ENCODE measurements at places on chromosomes 11 and 22.

DNA sequence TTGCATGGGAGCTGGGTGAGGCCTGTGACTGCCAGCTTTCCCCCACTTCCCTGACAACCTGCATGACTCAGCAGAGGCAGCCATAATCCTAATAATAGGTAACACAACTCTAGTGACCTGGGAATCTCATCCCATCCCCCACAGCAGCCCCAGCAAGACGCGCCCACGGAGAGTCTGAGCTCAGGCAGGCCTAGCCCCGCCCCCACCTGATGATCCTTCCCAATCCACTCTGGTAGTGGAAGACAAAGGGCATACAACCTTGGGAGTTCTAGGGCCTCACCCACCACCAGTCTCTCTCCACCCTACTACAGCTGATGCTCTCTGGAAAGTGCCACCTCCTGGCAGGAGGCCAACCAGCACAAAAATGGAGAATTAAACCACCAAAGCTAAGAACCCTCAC is 60.3 kb downstream of the CWF19L2 start:
- no peak for DNase-seq

- no peak for DNase-seq
Observed at GRCh38 chr11:101269390-101269789, 139.8 kb upstream of the PGR start.

DNA sequence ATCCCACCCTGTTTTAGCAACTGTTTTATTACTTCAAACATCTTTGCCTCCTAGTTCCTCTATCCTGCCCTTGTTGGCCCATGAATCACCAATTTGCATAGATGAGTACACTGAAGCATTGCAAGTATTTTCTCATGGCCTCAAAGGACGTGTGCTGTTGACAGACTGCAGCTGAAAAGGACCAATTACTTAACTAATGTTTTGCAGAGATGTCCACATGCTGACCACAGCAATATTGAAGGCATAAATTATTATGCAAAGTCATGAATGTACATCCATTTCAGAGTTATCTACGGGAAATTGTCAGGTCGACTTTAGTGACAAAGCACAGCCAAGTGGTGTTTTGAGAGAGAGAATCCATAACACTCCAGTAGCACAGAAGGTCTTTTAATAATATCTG is 64.8 kb downstream of the CADM1 start:
- no peak for DNase-seq

DNA sequence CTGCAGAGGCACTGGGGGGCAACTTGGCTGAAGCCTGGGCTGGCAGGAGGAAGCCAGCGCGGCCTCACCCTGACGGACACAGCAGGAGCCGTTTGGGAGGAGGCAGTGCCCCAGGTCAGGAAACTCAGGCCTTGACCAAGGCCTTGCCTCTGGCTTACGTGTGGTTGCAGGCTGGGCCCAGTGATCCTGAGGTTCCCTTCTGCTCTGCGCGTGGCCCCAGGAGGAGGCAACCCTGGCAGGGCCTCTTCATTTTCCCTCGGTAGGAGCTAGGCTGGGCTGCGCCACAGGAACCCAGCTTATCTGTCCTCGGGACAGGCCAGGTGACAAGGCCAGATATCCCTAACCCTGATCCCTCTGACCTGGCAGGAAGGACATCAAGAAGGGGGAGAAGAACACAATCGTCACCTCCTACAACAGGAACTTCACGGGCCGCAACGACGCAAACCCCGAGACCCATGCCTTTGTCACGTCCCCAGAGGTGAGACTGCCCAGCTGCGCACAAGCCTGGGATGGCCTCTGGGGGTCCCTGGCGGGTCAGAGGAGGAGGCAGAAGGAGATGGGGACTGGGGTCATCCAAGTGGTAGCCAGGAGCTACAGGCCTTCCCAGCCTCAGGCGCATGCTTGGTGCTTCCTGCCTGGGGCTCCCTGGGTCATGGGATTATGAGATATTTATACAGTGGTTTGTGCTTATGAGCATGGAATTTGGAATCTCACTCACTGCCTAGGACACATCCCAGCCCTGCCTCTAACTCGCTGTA is 20.6 kb downstream of the POLR3H start:
- no peak for DNase-seq

GRCh38 chr11:128707681-128708080 is 13.8 kb downstream of the FLI1 start:
- no peak for DNase-seq

GRCh38 chr22:40463683-40464082 is 93.3 kb downstream of the SGSM3 start:
- no peak for DNase-seq

GRCh38 chr11:117486059-117486458 is 158.4 kb downstream of the CEP164 start:
- DNase-seq: no peak

DNA sequence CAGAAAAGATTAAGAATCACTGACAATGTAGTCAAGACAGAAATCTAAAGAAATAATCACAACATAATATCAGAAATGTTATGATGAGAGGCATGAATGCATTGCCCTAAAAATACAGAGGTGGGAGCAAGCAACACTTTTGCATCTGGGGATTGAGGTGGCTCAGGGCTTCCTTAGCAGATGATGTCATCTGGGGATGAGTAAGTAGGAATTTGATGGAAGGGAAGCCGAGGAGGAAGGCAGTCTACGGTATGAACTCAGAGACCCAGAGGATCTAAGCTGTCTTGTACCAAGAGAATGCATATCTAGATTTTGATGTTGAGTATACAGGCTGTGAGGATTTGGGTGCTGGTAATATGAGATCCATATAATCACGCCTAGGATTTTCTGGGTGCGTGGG is 193.0 kb upstream of the SNX19 start:
- DNase-seq: no peak

- DNase-seq: no peak
Observed at GRCh38 chr22:26615149-26615548, 2.7 kb downstream of the CRYBB1 start.

GRCh38 chr11:17633987-17634775 is 85.2 kb upstream of the MYOD1 start:
- DNase-seq: no peak

DNA sequence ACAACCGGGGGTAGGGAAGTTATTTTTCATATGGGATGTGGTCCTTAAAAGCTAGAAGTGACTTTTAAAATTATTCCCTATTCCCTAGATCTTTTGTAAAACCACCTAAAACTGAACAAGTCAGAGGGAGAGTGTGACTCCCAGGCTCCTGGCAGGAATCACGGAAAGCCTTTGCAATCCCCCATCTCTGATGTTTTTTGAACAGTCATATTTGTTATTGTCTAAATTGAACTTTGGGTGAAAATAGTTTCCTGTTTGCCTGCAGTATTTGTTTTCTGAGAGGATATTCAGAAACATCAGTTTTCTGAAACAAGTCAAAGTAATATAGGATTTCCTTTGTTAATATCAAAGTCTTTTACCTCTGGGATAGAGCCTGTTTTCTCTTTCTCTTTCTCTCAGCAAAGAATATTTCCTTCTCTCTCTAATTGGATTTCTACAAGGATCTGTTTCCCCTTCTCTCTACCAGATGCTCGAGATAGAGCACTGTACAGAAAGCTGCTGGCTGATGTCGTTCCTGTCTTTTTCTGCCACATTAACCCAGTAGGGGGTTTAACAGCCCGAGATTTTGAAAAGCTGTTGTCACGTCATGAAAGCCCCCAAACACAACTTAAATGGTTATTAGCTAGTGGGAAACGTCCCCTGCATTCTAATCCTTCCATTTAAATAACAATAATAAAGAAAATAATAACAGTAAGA is 132.2 kb upstream of the PITPNB start:
- no peak for DNase-seq

- no peak for DNase-seq
Observed at GRCh38 chr11:61072316-61073109, 29.8 kb upstream of the CD5 start.

DNA sequence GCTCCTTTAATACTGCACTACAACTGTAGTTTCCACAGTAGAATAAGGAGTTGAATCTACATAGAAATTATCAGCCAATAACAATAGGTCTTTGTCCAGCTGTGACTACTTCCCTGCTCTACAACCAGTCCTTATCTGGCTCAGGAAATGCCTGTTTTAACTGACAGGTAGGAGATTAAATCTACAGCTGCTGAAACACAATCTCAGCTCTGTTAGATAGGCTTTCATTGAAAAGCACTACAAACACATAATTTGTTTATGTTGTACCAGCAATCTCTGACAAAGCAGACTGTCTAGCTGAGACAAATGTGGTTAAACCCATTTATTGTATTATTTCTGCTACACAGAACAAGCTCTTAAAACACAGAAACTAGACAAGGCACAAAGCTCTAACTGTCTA is 230.0 kb downstream of the SOX6 start:
- DNase-seq: no peak

DNA sequence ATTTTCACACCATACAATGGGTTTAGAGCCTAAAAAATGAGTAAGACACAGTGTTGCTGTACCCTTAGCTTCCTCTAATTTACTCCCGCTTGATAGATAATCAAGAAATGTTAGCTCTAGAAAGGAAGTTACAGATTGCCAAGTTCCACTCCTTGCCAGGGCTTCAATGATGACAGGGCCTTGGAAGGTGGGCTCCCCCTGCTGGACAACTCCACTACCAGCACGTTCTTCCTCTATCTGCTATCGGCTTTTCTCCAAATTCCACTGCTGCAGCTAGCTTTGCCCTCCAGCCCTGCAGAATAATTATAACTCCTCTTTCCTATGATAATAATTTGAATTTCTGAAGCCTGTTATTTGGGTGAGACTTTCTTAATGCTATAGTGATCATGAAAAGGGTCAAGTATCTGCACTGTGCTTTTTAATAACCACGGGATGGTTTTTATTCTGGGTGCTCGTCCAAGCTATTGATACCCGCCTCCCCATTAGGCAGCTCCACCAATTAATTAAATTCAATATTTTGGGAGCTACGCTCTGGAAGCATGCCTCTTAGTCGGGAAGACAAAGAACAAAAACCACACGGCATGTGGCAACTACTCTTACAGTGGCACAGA is 9.0 kb downstream of the SYN3 start:
- DNase-seq: no peak

DNA sequence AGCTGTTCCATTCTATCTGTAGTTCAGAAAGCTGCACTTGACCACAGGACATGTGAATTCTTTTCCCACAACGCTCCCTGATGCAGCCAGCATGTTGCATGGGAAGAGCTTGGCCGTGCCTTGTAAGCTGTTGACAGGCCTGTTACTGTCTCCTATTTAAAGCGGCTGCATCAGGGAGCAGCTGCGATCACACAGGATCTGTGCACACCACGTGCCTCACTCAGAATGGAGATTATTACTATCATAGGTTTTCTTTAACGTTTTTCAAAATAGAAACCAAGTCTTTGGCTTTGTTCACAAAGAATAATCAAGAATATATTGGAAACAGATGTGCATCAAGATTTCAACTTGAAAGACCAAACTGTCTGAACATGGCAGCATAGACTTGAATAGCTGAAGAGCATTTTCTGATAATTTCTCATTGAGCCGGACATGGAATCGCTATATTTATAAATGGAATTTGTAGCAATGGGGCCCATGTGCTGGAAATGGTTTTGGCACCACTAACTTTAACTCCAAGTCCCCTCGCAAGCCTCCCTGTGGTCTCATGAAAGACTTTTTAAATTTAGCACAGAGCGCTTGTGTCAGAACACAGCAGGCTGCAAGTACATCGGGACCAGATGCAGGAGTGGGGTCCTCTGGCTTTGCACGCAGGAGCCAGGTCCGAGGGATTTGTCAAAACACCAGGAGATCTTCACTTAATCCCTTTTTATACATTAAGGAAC is 40.8 kb upstream of the MYO18B start:
- DNase-seq: no peak

GRCh38 chr11:93239966-93240365 is 42.2 kb upstream of the SLC36A4 start:
- no peak for DNase-seq

DNA sequence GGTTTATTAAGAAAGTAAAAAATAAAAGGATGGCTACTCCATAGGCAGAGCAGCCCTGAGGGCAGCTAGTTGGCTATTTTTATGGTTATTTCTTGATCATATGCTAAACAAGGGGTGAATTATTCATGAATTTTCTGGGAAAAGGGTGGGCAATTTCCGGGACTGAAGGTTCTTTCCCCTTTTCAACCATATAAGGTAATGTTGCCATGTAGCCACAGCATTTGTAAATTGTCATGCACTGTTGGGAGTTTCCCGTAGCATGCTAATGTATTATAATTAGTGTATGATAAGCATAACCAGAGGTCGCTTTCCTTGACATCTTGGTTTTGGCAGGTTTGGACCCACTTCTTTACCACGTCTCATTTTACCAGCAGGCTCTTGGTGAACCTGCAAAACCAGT is 610.4 kb upstream of the B3GAT1 start:
- no peak for DNase-seq

- DNase-seq: no peak
Observed at GRCh38 chr11:47156333-47156732, 20.3 kb downstream of the ARFGAP2 start.

GRCh38 chr11:122459064-122459463 is 196.5 kb upstream of the UBASH3B start:
- DNase-seq: no peak

DNA sequence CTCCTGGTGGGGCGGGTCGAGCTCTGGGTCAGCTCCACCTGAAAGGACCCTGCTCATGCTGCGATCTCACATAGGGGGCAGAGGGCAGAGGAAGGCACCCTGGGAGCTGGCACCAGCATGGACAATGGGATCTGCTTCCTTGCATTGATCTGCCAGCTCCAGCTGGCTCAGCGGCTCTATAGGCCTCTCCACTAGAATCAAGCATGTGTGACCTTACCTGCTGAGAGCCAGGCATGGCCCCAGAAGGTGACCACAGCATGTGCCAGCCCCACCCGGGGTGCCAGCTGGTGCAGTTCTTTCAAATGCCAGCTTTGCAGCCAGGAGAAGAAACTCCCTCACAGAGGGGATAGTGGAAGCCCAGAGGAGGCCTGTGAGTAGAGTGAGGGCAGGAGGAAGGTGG is 22.0 kb upstream of the KLHL35 start:
- no peak for DNase-seq

DNA sequence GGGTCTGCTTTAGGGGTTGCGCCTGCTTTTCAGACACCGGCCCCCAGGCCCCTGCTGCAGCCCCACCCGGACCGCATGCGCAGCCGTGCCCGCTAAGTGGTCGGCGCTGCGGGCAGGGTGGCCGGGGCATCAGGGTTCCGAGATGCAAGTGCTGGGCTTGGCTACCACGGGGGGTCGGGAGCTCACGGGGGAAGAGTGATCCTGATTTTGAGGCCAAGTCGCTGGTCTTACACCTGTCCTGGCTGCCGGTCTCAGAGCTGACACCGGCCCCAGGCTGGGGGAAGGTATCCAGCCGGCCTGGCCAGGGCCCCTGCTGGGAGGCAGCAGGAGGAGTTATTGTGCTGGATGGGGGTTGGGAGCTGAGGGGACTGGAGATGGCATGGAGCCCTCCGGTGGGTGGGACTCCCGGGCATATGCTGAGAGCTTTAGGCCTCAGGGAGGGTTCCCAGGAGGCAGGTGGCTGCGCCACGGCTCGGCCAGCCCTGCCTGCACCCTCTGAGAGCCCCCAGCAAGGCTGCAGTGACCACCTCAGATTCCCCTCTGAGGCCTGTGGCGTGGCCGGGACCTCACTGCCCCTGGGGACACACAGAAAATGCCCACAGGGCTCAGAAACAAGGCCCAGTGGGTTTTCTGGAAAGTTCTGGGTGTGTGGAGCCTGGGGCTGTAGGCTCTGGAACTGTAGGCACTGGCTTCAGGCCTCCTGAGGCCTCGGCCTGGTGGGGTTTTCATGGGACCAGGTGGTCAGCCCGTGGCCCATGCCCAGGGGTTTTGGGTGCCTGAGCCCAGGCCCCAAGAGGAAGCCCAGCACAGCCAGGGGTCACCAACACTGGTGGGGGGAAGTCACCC is 4.4 kb upstream of the MUC5AC start:
- peak; percentile 66 for DNase-seq

- DNase-seq: no peak
Observed at GRCh38 chr11:92707173-92707619, 262.3 kb upstream of the MTNR1B start.

- DNase-seq: no peak
Observed at GRCh38 chr11:84552791-84553190, 1074.4 kb downstream of the DLG2 start.
